ENCODE measurements at places on chromosomes 1 and 21.

DNA sequence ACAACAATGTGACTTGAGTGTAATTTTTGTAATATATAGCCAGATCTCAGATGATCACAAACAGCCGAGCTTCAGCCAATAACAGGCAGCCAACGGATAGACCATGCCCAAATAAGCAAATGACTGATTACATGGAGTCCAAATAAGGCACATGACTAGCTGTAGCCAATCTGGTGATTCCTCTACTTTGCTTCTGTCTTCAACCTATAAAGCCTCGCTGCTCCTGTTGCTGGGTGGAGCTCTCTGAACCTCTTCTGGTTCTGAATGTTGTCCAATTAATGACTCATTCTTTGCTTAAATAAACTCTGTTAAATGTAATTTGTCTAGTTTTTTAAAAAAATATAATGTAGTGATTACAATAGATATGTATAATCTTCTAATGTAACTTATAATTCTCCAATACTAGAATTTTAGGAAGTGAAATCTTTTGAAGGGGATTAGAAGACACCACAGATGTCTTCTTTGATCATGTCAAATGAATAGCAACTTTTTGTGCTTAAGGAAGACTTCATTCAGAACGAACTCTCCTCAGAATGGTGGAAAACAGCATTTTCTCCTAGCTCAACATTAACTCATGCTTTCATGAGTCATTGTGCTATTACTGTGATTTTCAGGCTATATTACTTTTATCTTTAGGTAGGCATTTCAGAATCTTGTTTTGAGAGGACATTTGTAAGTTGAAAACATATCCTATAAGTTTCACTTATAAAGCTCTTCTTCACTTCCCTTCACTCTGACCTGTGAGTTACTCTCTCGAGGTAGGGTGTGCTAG is 857.8 kb upstream of the B3GALT2 start:
- DNase-seq, result no peak

- DNase-seq, result no peak
Measured at GRCh38 chr1:69305621-69306020, 262.1 kb upstream of the LRRC7 start.

GRCh38 chr1:49728377-49728776 is 295.4 kb downstream of the AGBL4 start:
- DNase-seq, result no peak

DNA sequence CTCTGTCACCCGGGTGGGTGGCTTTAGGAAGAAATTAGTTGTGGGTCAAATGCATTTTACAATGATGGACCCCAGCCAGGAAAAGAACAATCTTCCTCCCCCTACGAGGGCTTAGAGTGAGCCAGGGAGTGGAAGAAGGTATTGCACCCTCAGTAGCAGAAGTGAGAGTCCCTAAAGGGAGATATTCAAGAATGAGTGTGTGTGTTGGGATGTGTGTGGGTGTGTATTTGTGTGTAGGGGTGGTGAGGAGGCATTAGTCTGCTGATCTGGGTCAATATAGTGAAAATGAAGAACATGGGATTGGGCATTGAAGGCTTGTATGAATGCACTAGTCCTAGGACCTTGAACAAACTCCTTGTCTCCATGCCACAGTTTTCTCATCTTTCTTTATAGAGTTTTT is 85.2 kb upstream of the RUNX1 start:
- DNase-seq, result no peak

- DNase-seq, result no peak
Measured at GRCh38 chr1:174956086-174956485, 43.7 kb upstream of the CACYBP start.

- no peak for DNase-seq
Measured at GRCh38 chr1:50333595-50333974, 89.7 kb downstream of the DMRTA2 start.

DNA sequence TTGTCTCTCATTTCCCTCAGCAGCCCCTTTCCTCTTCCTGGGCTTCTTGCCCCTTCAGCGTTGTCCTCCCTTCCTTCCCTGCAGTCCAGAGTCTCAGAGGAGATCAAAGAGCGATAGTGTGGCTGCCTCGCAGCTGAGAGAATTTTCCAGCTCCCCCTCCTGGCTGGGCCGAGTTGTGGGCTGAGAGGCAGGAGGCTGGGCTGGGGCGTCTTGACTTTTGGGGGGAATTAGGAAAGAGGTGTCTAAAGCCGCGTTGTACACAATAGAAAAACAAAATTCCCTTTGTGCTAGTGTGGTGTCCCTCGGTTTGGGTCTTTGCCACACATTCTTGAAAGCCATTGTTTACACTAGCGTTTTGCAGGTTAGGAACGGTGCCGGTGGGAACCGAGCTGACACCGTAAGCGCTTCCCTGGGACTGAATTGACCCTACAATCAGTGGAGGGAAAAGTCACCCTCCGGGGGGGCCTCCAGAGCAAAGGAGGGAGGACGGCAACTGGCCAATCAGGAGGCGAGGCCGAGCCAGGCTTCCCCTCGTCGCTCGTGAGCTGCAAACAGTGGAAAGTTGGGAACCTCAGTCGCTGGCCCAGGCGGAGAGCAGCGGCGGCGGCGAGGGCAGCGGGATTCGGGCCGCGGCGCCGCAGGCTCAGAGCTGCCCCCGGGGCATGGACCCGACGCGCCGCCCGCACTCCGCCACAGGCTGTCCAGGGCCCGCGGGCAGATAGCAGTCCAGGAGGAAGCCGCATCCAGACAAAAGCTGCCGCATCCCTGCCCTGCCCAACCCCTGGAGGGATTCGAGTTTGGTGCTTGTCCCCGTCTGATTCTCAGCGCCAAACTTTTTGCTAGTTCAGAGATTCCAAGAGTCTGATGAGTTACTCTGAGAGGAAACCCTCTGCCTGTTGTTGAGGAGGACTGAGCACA is at the start of gene HMCN1:
Gene HMCN1 (plus strand): TSS at position 574 of the 918 bp plus-strand sequence. CDS start 389 bp downstream, outside the sequence.
- no peak for DNase-seq

GRCh38 chr1:241413386-241413785 is 56.4 kb upstream of the RGS7 start:
- peak; percentile 76 for DNase-seq
